ENCODE measurements at places on chromosomes 12 and 14.

DNA sequence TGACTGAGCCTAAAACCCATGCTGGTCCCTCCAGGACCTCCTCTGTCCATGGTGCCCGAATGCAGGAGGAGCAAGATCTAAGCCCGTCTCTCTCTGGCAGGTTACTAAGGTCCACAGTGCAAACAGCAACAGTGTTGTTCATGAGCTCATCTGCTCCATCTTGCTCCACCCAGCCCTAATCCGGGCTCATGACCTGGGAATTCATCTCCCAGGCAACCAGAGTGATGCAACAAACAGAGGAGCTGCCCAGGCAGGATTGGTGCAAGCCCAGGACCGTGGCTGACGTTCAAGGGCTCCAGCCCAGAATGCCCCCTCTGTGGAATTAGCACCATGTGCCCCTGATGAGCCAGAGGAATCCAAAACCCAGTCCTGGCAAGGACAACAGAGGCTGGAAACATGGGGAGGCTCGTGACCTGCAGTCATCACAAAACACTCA lies 29.9 kb downstream of the HSPB8 start:
- no peak for DNase-seq

GRCh38 chr14:104356738-104357688 lies 218.6 kb downstream of the KIF26A start:
- no peak for DNase-seq

- DNase-seq = no peak
Observed at GRCh38 chr12:15543347-15543746, 221.0 kb downstream of the PTPRO start.

DNA sequence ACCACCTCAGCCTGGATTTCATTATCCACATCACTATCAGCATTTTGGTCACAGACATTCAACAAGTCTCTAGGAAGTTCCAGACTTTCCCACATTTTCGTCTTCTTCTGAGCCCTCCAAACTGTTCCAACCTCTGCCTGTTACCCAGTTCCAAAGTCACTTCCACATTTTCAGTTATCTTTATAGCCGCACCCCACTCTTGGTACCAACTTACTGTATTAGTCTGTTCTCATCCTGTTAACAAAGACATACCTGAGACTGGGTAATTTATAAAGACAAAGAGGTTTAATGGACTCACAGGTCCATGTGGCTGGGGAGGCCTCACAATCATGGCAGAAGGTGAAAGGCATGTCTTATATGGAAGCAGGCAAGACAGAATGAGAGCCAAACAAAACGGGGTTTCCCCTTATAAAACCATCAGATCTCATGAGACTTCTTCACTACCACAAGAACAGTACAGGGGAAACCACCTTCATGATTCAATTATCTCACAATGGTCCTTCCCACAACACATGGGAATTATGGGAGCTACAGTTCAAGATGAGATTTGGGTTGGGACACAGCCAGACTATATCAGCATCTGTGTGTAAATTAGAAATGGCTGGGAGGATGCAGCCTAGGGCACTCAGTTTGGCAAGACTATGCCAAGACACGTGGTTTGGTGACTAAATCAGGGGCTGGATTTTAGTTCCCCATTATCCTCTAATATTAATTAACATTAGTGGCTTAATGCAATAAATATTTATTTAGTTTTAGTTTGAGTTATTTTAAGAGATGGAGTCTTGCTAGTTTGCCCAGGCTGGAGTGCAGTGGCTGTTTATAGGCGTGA lies 16.2 kb upstream of the FUT8 start:
- no peak for DNase-seq

DNA sequence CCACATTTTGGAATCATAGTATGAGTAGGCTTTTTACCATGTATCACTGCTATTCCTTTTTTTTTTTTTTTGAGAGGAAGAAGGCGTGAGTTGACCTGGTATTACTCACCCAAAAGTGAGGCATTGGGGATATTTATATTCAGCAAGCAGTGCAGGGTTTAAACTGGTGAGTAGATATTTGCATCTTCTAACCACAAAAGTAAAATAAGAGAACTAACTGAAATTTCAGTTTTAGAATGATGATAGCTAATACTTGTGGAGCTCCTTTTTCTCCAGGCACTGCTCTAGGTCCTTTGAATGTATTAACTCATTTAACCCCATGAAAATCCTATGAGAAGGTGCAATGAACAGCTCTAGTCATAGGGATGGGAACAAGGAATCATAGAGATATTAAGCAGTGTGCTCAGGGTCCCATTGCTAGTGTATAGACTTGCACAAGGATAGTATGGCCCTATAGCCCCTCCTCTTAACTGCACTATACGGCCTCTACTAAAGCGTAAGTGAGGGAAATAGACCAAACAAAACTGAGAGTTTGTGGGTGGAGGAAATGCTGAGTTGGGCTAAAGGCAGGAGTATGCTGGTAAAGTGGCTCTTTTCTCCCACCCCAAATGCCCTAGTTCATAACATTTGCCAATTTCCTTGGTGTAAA lies 104.3 kb upstream of the MAX start:
- DNase-seq = no peak

- no peak for DNase-seq
Observed at GRCh38 chr12:121543786-121544185, 37.0 kb downstream of the KDM2B start.

Data from stimulated activated CD4-positive, alpha-beta T cell treated with anti-CD3 and anti-CD28 coated beads, TNF-alpha, amount 100 ng/mL, for 24 hours (primary cell).